Astrocyte of the spinal cord (primary cell): ENCODE measurements at places on chromosomes 2 and 18.
A peak's percentile ranks its signal among the peaks of the same experiment; 100 is the strongest.

DNA sequence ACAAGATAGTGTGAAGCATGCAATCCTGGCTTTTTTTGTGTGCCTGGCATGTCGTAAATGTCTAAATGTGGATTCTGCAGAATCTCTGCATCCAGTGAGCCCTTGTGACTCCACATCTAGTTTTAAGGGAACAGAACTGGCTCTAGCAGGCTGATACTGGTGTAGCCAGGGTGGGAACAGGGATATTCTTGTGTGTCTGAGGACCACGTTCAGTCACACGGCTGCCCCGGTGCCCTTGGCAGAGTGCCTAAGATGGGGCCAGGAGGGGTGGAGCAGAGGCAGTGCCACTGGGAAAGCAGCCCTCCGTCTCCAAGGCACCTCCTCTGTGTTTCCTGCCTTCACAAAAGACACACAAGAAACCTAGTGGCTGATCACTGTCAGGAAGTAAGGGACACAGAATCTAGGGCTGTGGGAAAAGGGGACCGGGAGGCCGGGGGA is 91.5 kb upstream of the PARD3B start:
- no peak for DNase-seq

- DNase-seq: no peak
Observed at GRCh38 chr2:51986101-51986500, 954.2 kb upstream of the NRXN1 start.

DNA sequence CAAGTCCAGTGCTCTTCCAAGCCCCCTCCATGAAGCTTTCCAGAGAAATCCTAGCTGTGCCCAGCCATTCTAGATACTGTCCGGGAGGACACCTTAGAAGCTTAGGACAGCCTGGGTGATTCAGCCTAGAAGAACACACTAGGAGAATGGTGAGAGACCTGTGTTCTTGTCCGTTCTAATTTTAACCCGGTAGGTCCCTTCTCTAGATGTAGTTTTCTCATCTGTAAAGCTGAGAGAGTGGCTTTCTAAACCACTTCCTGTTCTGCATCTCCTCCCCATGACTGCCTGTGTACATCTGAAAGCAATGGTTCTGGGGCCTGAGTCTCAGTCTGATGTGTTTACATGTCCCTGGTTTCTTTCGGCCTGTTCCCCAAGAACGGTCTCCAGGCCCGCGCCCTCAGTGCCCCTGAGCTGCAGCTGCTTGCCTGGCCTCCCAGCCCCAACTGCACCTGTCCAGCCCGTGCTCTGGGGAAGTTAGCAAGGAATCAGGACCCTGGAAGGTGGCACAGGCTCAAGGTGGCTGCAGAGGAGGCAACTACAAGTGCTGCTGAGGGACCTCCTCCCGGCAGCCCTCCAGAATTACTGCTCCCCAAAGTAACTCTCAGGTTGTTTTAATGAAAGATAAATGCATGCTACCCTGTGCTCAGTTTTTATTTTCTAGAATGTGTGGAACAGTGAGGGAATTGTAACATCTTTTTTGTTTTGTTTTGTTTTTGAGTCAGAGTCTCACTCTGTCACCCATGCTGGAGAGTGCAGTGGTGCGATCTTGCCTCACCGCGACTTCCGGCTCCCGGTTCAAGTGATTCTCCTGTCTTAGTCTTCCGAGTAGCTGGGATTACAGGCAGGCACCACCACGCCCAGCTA is 105.9 kb downstream of the LBH start:
- no peak for DNase-seq

DNA sequence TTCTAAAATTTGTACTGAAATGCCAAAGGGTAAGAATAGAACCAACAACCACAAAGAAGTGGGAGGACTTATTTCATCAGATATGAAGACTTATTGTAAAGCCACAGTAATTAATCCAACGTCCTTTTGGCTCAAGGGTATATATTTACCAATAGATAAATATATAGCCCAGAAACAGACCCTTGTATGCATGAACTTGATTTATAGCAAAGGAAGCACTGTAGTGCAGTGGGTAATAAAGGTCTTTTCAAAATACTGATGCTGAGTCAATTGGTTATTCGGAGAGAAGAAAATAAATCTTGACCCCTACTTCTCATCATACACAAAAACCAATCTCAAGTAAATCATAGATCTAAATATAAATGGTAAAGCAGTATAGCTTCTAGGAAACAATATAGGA is 200.5 kb upstream of the ST6GAL2 start:
- DNase-seq: no peak

DNA sequence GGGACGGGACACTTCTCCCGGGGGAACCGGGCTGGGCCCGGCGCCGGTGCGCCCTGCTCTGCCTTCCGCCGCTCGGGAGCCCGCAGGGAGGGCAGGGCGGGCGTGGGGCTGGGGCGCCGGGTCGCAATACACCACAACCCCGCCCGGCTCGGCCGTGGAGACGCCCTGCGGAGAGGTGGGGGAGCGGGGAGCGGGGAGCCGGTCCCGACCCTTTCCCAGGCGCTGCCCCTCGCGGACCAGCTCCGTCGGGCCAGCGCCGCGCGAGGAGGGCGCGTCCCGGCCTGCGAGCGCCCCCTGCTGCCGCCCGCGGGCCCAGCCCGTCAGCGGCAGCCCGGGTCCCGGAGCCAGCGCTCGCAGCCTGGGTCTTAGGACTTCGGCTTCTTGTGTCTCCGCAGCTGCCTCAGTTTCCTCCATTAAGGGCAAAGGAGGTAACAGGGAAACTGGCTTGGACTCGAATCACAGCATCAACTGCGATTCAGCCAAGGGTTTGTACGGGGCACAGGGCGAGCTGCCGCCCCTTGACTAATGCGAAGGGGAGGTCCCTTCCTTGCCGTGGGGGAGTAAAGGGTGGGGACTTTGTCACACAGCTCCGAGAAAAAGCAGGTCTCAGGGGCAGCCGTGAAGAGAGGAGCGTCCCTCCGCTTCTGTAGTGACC is 635 bp upstream of the ADRA2B start:
- peak; percentile 6 for DNase-seq

DNA sequence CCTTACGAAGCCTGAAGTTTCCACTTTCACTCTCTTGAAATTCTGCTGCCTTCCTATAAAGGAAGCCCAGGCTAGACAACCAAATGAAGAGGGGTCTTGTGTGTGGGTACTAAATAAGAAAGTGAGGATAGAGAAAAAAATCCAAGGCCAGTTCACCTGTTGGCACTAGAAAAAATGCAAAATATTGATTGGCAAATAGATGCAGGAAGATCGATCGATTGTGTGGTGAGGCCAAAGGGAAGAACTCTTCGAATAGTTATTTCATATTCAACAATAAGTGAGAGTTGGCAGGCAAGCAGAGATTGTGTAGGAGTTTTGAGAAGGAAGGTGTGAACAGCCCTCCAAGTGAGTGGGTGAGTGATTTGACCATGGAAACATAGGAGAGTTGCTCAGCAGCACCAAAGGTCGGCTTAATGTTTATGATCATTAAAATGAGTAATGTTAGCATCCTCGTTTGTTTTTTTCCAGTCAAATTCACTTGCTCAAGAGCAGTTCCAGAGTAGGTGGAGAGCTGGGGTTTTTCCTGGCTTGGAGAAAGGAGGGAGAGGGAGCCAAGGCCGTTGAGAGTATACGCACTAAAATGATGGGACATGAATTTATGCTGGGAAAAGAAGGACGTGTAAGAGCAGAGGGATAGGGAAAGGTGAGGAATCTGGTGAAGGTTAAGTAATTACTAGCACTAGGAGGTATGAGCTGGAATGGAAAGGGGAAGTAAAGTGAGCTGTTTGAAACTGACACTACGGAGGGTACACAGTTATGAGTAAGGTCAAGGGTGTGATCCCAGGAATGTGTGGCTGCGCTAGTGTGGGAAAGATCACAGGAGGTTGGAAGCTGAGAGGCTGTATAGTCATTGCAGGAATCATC is 1.1 kb upstream of the NAPG start:
- no peak for DNase-seq

GRCh38 chr2:206736935-206737334 is 18.7 kb upstream of the DYTN start:
- no peak for DNase-seq

- no peak for DNase-seq
Observed at GRCh38 chr2:101545950-101546349, 71.0 kb upstream of the RFX8 start.

DNA sequence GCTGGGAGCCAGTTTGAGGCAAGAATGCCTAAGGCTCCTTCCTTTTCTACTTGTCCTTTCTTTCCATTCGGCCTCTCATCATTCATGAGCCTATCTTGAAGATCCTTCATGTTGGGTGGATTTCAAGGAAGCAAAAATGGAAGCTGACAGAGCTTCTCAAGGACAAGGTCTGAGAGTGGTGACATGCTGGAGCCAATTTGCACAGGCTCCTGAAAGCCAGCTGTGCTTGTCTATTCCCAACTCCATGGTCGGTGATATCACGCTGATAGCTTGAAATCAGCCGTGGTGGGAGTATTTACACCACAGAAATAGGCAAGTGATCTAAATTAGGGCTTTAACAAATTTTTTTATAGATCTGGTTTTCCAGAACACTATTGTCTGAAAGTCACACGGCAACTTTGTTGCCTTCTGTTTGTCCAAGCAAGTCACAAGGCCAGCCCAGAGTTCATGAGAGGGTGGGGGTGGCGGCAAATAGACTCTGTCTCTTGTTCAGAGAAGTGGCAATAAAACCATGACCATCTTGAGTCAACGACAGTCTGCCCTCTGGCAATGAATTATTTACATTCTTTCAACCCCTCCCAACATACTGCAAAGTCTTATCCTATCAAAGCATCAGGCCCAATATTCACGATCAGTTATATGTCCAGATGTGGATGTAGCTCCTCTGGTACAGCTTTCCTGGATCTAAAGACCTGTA is 49.9 kb upstream of the SLC35F5 start:
- no peak for DNase-seq

- peak; percentile 69 for DNase-seq
Observed at GRCh38 chr2:134912361-134912760, 6.3 kb upstream of the CCNT2 start.

- no peak for DNase-seq
Observed at GRCh38 chr18:58965291-58966004, 100.8 kb downstream of the ZNF532 start.

DNA sequence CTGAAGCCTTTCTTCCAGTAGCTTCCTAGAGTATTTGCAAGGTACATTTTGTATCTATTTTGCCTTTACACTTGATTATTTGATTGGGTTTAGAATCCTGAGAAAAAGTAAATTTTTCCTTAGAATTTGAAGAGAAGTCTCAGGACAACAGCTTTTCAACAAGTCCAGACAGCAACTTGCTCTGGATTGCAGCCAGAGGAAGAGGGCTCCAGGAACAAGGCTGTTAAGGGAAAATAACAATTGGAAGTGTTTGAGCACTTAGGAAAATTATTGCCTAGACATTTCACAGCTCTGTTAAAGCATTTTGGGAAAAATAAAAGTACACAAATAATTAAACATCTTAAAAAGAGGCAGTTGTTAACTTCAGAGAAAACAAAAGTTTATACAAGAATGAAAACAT is 58.3 kb upstream of the RAPGEF4 start:
- no peak for DNase-seq

GRCh38 chr2:21812766-21813165 is 689.0 kb downstream of the TDRD15 start:
- no peak for DNase-seq

DNA sequence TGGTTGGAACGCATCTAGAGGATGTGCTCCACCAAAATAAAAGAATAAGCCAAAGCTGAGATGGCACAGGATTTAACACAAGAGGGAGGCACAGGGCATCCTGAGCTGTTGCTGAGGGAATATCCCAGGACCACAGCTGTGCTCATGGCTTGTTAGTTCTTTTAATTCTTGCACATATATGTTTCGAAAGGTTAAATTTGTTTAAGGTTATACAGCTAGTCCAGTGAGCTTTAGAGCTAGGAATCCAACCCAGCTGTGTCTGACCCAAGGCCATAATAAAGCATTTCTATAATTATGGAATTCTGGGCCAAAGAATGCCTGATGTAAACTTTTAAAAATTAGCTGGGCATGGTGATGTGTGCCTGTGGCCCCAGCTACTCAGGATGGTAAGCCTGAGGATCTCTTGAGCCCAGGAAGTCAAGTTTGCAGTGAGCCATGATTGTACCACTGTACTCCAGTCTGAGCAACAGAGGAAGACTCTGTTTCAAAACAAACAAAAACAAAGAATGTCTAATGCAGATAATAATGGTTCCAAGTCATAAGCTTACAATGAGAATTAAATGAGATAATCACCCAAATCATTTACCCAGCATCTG is 66.4 kb upstream of the CCBE1 start:
- DNase-seq: no peak

DNA sequence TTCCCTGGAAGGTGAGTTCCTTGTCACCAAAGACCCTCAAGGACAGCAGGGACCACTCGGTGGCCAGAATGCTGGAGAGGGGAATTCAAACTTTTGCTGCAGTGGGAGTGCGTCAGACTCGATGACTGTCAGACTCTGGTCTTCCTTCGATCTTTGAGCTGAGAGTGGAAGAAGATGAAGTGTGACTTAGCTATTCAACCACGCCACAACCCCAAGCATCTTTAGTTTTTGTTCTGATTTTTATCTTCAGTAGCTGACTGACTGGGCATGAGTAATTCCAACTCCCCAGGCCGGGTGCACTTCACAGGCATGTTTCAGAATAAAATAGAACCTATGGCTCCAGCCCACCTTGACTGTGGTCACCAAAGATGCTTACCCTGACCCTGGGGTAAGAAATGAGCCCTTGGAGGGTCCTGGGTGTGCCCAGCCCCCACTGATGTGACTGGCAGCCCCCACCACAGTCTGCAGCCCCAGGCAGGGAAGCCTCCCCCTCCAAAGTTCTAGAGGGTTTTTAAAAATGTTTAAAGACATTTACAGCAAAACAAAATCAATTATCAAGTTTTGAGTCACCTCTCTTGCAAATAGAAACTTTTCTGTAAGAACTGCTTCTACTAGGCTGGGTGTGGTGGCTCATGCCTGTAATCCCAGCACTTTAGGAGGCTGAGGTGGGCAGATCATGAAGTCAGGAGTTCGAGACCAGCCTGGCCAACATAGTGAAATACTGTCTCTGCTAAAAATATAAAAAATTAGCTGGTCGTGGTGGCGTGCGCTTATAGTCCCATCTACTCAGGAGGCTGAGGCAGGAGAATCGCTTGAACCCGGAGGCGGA is 24.9 kb upstream of the YWHAQ start:
- peak; percentile 91 for DNase-seq

- DNase-seq: peak; percentile 96
Observed at GRCh38 chr2:23926750-23927571, at the start of gene ATAD2B. Gene ATAD2B (minus strand): TSS chr2:23927123. CDS start chr2:23926770, 353 bp downstream.

GRCh38 chr2:133252780-133253355 is 315.4 kb downstream of the NCKAP5 start:
- no peak for DNase-seq

- DNase-seq: peak; percentile 37
Observed at GRCh38 chr2:182767578-182767977, 51.5 kb downstream of the DNAJC10 start.

DNA sequence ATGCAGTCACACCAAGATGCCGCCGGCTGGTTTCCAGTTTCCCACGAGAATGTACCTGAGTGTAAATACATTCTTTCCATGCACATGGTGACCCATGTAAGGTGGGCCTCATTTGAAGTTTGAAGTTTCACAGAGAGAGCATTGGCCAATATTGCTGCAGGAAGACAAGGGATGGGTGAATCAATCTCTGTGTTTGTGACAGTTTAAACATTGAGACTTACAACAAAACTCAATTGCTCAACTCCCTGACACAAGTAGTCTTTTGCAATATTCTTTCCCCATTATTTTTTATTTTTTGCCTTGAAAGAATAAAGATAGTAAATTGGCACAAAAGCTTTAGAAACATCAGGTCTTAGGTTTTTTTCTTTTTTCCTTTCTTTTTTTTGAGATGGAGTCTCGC is 5.1 kb downstream of the SERPINB2 start:
- no peak for DNase-seq
